ENCODE measurements at places on chromosomes 7 and 10. TPM values are rescaled to one million over a fixed set of nuclear protein-coding genes. Genes with fewer than 3 reads are reported as not detected.
A peak's percentile ranks its signal among the peaks of the same experiment; 100 is the strongest.

- DNase-seq, result no peak
- no peak overlapping the region for H3K4me3 ChIP-seq
- H3K36me3 ChIP-seq, result peaks cover 82% of the 10 kb centered on the region
- H3K27ac ChIP-seq, result no peak overlapping the region
- H3K27me3 ChIP-seq, result no peaks in the 10 kb centered on the region
- no peaks in the 10 kb centered on the region for H3K4me1 ChIP-seq
Measured at GRCh38 chr10:111017098-111017497, 59.7 kb upstream of the ADRA2A start.

- H3K27ac ChIP-seq, result peak overlapping the region; percentile 72
- no peaks in the 10 kb centered on the region for H3K27me3 ChIP-seq
- H3K4me1 ChIP-seq, result no peaks in the 10 kb centered on the region
- no peak for DNase-seq
- H3K4me3 ChIP-seq, result no peak overlapping the region
- no peaks in the 10 kb centered on the region for H3K36me3 ChIP-seq
Measured at GRCh38 chr10:118792526-118792925, 37.8 kb upstream of the CACUL1 start.

DNA sequence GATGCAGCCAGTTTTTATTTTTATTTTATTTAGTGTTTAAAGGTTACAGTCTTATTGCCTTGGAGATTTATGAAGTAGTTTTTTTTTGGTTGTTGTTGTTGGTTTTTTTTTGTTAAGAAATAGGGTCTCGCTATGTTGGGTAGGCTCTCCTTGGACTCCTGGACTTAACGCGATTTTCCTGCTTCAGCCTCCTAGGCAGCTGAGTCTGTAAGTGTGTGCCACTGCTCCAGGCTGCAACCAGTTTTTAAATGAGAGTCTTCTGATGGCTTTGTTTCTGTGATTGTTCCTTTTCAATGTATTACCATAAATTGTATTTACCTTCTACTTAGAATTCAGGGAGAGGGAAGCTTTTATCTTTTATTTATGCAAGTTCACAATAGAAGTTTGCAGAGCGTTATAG lies 62.8 kb downstream of the BICC1 start:
- H3K4me1 ChIP-seq, result no peaks in the 10 kb centered on the region
- no peaks in the 10 kb centered on the region for H3K36me3 ChIP-seq
- no peak for DNase-seq
- H3K27ac ChIP-seq, result no peak overlapping the region
- H3K27me3 ChIP-seq, result no peaks in the 10 kb centered on the region
- H3K4me3 ChIP-seq, result no peak overlapping the region

GRCh38 chr7:21422751-21423150 lies 5.1 kb upstream of the SP4 start:
- no peak overlapping the region for H3K4me3 ChIP-seq
- no peak for DNase-seq
- no peaks in the 10 kb centered on the region for H3K27me3 ChIP-seq
- H3K36me3 ChIP-seq, result no peaks in the 10 kb centered on the region

GRCh38 chr10:1367938-1368841 lies 312.0 kb downstream of the WDR37 start:
- no peaks in the 10 kb centered on the region for H3K36me3 ChIP-seq
- no peak for DNase-seq
- no peaks in the 10 kb centered on the region for H3K4me1 ChIP-seq
- H3K27ac ChIP-seq, result no peak overlapping the region

The TEX36 gene
- not detected for total RNA-seq

The POU6F2 gene
- total RNA-seq, result not detected
